Activated CD8-positive, alpha-beta memory T cell treated with anti-CD3 and anti-CD28 coated beads for 4 hours (primary cell): ENCODE measurements at places on chromosomes 1 and 21.

DNA sequence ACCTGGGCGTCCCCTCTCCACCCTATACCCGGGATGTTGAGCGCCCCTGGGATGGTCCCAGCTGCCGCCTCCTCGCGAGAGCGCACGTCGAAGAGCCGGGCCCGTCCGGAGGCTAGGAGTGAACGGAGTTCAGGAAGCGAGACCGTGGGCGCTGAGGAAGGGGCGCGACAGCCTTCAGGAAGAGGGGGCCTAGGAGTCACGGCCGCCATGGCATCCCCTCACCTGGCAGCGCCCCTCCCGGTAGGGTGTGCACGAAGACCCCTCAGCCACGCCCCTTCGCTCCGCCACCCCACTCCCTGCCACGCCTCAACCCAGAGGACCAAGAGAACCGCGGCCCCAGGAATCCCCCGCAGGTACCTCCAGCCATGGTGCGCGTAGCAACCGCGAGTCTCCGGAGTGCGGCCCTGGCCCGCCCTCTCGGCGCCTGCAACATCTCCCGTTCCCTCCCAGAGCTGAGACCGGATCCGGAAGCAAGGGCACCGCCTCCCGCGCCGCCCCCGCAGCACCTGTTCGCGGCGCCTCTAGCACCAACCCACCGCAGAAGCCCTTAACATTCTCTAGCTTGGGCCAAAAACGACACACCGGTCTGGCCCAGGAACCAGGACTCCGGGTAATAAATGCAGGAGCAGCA, at the start of gene TSTD1:
TSTD1 (minus strand) TSS at position 442 of the 631 bp plus-strand sequence; CDS start at position 367, 75 bp downstream.
- DNase-seq: peak; percentile 75

- DNase-seq: no peak
Measured at GRCh38 chr1:46687093-46687659, 15.5 kb downstream of the TEX38 start.

- DNase-seq: no peak
Measured at GRCh38 chr1:8939362-8939995, 6.2 kb upstream of the CA6 start.

DNA sequence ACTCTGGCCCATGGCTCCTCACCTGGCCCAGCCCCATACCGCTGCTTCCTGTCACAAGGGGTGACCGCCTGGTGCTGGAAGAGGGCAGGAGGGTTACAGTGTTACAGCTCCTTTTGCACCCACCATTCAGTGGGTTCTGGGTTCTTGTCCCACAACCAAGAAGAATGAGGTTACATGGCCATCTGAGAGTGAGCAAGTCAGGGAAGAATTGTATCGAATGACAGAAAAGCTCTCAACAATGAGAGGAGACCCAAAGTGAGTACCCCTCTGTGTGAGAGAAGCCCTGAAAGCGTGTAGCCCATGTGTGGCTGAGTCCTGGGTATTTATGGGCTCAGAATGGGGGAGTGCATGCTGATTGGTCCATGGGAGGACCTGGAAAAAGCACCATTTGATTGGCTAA, 888.5 kb downstream of the ADGRL2 start:
- no peak for DNase-seq

GRCh38 chr21:38148046-38148445, 108.7 kb upstream of the KCNJ15 start:
- DNase-seq: no peak

DNA sequence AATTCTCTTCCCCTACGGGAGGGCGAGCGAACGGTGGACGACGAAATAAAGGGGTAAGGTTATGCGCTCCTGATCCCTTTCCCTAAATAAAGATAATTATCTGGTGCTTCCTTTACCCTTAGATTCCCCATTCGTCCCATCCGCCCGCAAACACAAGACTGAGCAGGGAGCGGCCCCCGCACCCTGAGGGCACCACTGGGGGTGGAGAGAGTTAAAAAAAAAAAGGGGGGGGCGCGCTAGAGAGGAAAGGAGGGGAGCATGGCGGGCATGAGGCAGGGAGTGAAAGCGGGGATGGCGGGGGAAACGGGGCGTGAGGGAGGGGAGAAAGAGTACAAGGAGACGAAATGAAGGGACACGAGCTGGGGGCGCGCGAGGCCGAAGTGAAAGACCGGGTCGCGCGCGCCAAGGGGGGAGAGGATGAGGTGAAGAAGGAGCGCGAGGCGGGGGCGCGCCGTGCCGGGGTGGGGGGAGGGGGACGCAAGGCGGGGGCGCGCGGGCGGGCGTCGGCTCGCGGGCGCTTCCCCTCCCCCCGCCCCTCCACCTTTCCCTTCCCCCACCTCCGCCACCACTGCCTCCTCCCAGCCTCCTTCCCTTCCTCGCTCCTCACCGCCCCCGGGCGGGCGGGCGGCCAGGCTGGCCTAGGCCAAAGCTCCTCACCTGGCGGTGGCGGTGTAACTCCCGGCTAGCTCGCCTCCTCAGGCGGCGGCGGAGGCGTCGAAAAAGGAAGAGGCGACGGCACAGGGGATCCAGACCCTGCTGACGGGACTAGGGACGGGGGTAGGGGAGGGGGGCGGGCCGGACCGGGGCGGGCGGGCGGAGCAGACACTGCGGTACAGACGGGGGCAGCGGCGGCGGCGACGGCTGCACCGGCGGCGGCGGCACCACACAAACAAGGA, 448 bp downstream of the GATAD2B start:
- peak; percentile 15 for DNase-seq

GRCh38 chr1:200380589-200381021, 29.2 kb downstream of the ZNF281 start:
- no peak for DNase-seq

GRCh38 chr1:193356249-193356648, 169.8 kb upstream of the B3GALT2 start:
- DNase-seq: no peak
